Mesothelial cell of epicardium (in vitro differentiated cells): ENCODE measurements at places on chromosomes 2 and 18. TPM values are rescaled to one million over a fixed set of nuclear protein-coding genes. Genes with fewer than 3 reads are reported as not detected.

LYG2 gene
- not detected in 3 replicates for total RNA-seq

GRCh38 chr2:121130301-121130850 is 154.6 kb downstream of the TFCP2L1 start:
- no peak for DNase-seq
- no peak overlapping the region for H3K4me3 ChIP-seq
- H3K27me3 ChIP-seq = peaks cover 10% of the 10 kb centered on the region

DNA sequence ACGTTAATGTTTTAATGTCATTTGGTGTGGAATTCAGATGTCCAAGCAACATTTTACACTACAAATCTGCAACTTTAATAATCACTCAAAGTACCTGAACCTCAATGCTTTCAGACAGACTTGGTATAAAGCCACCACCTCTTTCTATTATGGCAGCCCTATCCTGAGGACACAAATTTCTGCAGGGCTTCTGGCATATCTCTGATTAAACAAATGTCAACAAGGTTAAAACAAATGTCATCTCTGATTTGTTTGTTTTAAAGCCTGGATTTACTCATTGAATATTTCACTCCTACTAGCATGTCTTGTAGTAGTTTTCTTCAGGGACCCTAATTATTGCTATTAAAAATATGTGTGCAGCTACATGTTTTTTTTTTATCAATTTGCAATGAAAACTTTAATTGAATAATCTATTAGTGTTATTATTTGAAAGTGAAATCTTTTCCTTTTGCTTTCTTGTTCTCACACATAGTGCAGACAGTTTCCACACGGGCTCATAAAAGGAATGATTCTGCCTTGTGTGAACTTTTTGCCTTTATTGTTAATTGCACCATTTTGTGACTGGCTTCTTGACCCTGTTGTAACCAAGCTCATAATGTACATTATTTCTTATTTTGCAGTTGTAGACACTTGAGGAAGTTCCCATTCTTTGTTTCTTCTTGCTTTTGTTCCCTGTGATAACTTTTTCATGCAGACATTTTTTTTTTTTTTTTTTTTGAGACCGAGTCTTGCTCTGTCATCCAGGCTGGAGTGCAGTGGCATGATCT is 30.1 kb downstream of the IL37 start:
- no peak overlapping the region for H3K4me3 ChIP-seq
- H3K27ac ChIP-seq = no peak overlapping the region
- peaks cover 36% of the 10 kb centered on the region for H3K27me3 ChIP-seq
- no peaks in the 10 kb centered on the region for H3K36me3 ChIP-seq
- H3K4me1 ChIP-seq = no peaks in the 10 kb centered on the region
- no peak for DNase-seq

GRCh38 chr2:174117951-174118930 is 130.1 kb downstream of the OLA1 start:
- DNase-seq = no peak
- H3K4me3 ChIP-seq = no peak overlapping the region
- H3K36me3 ChIP-seq = peaks cover 5% of the 10 kb centered on the region
- H3K27me3 ChIP-seq = no peaks in the 10 kb centered on the region
- H3K27ac ChIP-seq = peak overlapping the region; percentile 35
- peaks cover 32% of the 10 kb centered on the region for H3K4me1 ChIP-seq

- peaks cover 5% of the 10 kb centered on the region for H3K36me3 ChIP-seq
- H3K4me3 ChIP-seq = peak overlapping the region; percentile 96
These were observed 1.5 kb downstream of the RND3 start for GRCh38 chr2:150485871-150486538.

GPBAR1 gene
- total RNA-seq = 0.55 to 0.93 TPM (median 0.78 TPM) in 3 replicates

- H3K27me3 ChIP-seq = no peaks in the 10 kb centered on the region
- H3K4me3 ChIP-seq = no peak overlapping the region
- DNase-seq = no peak
- no peaks in the 10 kb centered on the region for H3K36me3 ChIP-seq
These were observed 14.7 kb downstream of the ZC3H6 start for GRCh38 chr2:112290088-112290487.

GRCh38 chr2:188243381-188243780 is 48.3 kb upstream of the GULP1 start:
- H3K4me1 ChIP-seq = peaks cover 6% of the 10 kb centered on the region
- no peaks in the 10 kb centered on the region for H3K27me3 ChIP-seq
- H3K36me3 ChIP-seq = peaks cover 8% of the 10 kb centered on the region
- H3K27ac ChIP-seq = no peak overlapping the region
- no peak for DNase-seq
- no peak overlapping the region for H3K4me3 ChIP-seq

GRCh38 chr2:16096962-16097361 is 156.6 kb downstream of the MYCN start:
- no peaks in the 10 kb centered on the region for H3K27me3 ChIP-seq
- H3K27ac ChIP-seq = no peak overlapping the region
- no peak for DNase-seq
- no peaks in the 10 kb centered on the region for H3K4me1 ChIP-seq
- H3K36me3 ChIP-seq = no peaks in the 10 kb centered on the region

GALNT5 gene
- 0.89 to 1.3 TPM (median 1.1 TPM) in 3 replicates for total RNA-seq

WIPF1 gene
- 19.0 to 21.1 TPM (median 20.6 TPM) in 3 replicates for total RNA-seq

ANKRD30BL gene
- not detected in 3 replicates for total RNA-seq

- H3K4me3 ChIP-seq = no peak overlapping the region
- DNase-seq = no peak
- peak overlapping the region; percentile 6 for H3K27ac ChIP-seq
- H3K27me3 ChIP-seq = no peaks in the 10 kb centered on the region
These were observed 9.9 kb downstream of the OBSL1 start for GRCh38 chr2:219561179-219562048.

DNA sequence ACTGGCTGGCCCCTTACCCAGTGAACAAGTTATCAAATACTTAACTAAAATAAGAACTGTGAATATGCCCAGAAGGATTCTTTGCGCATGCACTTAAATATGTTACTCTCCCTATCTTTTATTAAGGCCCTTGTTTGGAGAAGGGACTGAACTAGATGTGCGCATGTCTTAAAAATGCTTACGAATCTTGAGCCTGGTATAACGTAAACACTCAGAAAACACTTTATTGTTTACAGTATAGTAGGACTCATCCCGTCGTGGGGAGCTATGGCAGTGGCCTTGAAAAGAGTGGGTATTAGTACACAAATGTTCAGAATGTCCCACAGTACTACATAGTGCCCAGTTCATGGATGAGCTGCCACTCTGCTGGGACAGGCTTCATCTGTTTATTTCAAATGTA is 75.9 kb upstream of the MAP4K3 start:
- DNase-seq = no peak
- no peaks in the 10 kb centered on the region for H3K36me3 ChIP-seq
- peaks cover 71% of the 10 kb centered on the region for H3K4me1 ChIP-seq
- peak overlapping the region; percentile 62 for H3K27ac ChIP-seq
- no peak overlapping the region for H3K4me3 ChIP-seq
- peaks cover 4% of the 10 kb centered on the region for H3K27me3 ChIP-seq
